Renal cortical epithelial cell (primary cell): ENCODE measurements at places on chromosomes 6 and 20.

- no peak for DNase-seq
Observed at GRCh38 chr20:46903937-46904336, 9.3 kb downstream of the EYA2 start.

GRCh38 chr20:56628873-56629463 is at the start of gene TFAP2C:
Gene TFAP2C, plus strand, starts transcription at chr20:56629306. Its CDS starts 239 bp downstream, at chr20:56629545.
- no peak for DNase-seq

GRCh38 chr6:75235271-75235670 is 8.3 kb downstream of the COX7A2 start:
- DNase-seq: no peak

GRCh38 chr6:114281496-114281895 is 61.3 kb downstream of the HS3ST5 start:
- no peak for DNase-seq

- no peak for DNase-seq
Observed at GRCh38 chr6:9224539-9224938, 789.2 kb upstream of the SLC35B3 start.
